ENCODE measurements at places on chromosomes 11 and 22.

- DNase-seq = no peak
These were observed 1.8 kb upstream of the OR10A5 start for GRCh38 chr11:6843670-6844069.

- no peak for DNase-seq
These were observed 7.3 kb downstream of the RGL4 start for GRCh38 chr22:23698094-23698493.

DNA sequence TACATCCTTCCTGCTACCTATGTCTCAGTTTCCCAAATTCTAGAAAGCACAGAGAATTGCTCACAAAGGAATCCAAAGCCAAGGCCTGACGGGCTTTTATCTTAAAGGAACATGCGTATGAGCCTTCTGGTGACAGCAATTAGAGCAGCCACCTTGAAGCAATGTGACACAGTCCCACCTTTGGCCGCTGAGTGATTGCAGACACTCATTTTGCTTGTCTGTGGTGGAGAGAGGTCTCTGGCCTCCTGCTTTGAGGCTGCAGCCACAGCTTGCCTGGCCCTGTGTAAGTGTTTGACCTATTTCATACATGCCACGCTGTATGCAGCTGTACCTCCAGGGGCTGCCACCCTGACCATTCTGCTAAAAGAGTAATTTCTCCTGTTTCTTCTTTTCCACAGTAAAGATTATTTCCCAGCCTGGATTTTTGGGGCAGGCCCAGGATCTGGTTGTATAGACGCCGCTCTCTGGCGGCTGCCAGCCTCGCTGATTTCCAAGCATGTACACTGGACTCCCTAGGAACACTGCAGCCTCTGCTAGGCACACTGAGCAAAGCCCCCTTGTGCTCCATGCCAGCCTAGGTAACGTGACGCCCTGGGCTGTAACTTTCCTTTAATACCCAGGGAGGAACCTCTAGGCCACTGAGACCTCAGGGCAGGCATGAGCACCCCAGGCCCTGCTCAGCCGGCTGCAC is 1.1 kb upstream of the TMA7B start:
- no peak for DNase-seq

GRCh38 chr22:30481711-30482110 is 9.9 kb upstream of the SEC14L3 start:
- DNase-seq = no peak

- DNase-seq = no peak
These were observed 2.2 kb downstream of the TNNT3 start for GRCh38 chr11:1921574-1922141.

GRCh38 chr11:113339929-113340589 is 25.7 kb downstream of the TTC12 start:
- no peak for DNase-seq

- no peak for DNase-seq
These were observed 498.8 kb upstream of the ARHGAP42 start for GRCh38 chr11:100188137-100188783.

DNA sequence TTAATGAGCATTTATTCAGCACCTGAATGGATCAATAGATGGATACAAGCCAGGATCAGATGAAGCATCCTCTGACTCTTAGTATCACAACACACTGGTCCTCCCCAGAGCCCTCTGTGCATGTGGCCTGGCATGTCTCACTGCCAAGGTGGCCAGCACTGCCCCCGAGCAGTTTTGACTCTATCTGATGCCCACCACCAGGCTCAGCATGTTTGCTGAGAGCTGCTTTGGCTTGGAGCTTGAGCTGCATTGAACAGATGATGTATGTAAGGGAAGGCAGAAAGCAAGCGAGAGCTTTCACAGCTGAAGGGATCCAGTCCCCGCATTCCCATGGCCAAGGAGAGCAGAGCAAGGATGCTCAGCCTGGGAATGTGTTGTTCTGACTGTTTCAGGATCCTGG is 320.3 kb downstream of the BUD13 start:
- no peak for DNase-seq

- no peak for DNase-seq
These were observed 59.1 kb downstream of the IGLL1 start for GRCh38 chr22:23520863-23521440.

DNA sequence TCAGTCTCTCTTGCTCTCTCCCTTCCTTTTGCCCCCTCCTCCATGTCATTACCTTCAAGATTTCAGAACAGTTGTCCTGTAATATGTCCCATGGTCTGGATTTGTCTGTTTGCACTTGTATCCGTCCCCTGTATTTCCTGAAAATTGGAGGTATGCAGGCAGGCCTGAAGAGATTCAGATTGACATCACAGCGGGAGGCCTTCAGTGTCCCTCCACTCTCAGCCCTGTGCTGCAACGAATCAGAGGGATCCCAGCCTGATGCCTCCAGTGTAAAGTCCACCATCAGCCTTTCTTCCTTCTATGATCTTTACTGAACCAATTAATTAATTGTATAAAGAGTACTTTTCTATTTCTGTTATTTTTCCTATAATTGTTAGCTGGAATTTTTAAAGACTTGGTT is 57.3 kb downstream of the ELMOD1 start:
- DNase-seq = no peak

DNA sequence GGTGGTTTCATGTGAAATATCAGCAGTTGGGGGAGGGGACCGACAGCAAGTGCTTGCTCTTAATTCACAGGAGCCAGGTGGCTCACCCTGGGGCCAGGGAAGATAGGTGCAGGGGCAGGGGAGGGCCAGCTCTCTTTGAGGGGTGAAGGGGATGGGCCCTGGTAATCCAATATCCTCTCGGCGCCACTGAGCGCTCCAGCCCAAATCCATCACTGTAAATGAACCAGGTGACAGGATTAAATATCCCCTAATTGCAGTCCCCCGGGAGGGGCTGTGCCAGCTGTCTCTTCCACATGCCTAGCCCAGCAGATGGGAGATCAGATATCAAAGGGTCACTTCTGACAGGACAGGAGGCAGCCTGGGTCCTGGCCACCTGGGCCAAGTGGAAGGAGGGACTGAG is 531.8 kb upstream of the CADM1 start:
- no peak for DNase-seq

DNA sequence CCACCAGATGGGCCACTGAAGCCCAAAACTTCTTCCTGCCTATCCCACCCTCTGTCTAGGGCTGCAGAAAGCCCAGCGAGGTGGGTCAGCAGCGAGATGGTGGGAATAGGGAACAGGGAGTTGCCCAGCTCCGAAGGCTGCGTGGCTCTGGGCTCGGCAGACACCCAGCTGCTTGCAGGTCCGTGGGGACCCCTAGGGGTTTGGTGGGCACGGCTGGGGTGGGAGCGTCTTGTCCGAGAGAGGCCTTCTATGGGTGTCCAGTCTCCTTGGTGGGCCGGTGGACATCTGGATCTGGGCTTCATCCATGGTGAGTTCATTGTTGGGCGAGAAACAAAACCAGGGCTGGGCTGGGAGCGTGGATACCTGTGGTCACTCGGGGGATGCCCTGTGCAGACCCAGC is 1211.0 kb downstream of the BRD1 start:
- no peak for DNase-seq

DNA sequence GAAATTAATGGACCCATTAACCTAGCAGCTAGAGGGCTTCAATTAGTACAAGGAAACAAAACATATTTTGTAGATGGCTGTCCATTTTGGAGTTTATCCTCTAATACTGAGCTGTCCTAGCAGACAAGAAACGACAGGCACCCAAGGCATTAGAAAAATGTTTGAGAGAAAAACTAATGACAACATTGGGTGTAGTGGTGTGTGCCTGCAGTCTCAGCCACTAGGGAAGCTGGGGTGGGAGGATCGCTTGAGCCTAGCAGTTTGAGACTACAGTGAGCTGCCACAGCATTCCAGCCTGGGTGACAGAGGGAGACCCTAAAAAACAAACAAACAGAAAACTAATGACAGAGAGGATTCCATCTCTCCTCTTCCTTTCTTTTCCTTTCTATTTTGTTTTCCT is 1.5 kb downstream of the A4GALT start:
- no peak for DNase-seq

DNA sequence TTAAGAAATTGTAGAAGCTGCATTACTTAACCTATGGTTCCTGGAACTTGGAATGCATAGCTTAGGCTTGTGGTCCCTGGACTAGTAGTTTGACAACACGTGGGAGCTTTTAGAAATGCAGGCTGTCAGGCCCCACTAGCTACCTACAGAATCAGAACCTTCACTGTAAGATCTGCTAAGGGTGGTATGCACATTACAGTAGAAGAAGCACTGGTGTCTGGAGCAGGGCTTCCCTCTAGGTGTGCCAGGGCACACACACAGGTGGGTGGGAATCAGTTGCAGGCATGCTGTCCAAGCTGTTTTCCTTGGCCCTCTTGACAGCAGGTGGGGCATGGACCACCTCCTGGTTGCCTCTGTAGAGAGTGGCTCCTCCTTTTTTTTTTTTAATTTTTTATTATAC is 8.8 kb downstream of the NNMT start:
- DNase-seq = no peak

- DNase-seq = no peak
These were observed 43.2 kb upstream of the CLDN5 start for GRCh38 chr22:19567157-19568009.
